ENCODE measurements at places on chromosomes 2 and 18.

- no peak for DNase-seq
These were observed 573.7 kb downstream of the ARHGAP15 start for GRCh38 chr2:143702931-143703330.

DNA sequence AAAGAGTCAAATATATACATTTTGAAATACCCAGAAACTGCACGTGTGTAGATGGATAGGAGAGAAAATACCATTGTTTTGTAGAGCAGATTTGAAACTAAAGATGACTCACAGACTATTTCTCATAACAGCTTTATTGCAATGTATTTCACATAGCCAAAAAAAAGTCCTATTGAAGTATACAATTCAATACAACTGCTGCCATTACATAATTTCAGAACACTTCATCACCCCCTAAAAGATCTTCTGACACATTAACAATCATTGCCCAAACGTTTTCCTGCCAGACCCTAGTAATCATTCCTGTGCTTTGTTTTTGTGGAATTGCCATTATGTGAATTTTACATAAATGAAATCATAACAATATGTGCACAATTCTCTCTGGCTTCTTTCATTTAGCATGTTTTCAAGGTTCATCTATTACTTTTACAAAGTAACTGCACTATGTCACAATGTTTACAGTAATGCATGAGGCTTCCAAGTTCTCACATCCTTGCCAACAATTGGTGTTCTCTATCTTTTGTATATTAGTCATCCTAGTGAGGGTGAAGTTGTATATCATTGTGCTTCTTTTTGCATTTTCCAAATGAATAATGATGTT lies 378.6 kb upstream of the CWC22 start:
- DNase-seq = peak; percentile 12

- no peak for DNase-seq
These were observed 60.6 kb upstream of the CUL3 start for GRCh38 chr2:224645722-224646121.

DNA sequence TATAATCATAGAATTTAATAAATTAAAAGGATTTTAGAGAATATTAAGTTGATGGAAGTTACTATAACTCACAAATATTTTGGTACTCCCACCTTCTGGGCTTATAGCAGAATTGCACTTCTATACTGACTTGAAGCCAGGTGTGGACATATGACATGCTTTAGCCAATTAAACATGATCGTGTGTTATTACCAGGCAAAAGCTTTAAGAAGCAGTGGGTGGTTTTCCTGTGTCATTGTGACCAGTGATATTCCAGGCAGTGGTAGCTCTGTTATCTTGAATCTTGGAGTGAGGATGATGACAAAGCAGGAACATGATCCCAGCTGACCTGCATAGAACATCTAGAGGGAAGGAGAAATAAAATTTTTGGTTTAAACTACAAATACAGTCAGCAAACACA lies 370.9 kb upstream of the ZEB2 start:
- peak; percentile 34 for DNase-seq

DNA sequence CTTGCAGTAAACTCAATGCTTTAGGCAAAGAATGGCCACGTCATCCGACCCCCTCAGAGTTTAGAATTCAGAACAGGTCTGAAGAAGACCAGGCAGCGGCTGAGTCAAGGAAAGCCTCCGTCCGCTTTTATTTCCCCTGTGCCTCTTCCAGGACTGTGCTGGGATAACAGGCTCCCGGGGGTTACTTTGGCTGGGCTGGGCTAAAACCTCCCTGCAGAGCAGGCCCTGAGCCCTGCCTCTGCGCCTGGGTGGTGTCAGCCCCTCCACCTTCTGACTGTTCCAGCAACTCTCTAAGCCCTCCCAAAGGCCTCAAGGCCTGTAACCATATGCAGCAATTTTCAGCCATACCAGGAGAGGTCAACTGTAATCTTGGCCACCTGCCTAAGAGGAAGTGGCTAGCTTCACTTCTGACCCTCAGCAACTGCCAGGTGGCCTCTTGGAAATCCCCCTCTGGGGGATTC lies 166.5 kb downstream of the RPIA start:
- no peak for DNase-seq

- no peak for DNase-seq
These were observed 289.8 kb upstream of the EPAS1 start for GRCh38 chr2:46007412-46007811.

- DNase-seq = no peak
These were observed 31.5 kb downstream of the ROCK2 start for GRCh38 chr2:11312770-11313471.

GRCh38 chr2:112481528-112482233 lies at the start of gene TTL:
TTL (plus strand) TSS chr2:112482156; CDS start chr2:112482345, 189 bp downstream.
- DNase-seq = peak; percentile 69

DNA sequence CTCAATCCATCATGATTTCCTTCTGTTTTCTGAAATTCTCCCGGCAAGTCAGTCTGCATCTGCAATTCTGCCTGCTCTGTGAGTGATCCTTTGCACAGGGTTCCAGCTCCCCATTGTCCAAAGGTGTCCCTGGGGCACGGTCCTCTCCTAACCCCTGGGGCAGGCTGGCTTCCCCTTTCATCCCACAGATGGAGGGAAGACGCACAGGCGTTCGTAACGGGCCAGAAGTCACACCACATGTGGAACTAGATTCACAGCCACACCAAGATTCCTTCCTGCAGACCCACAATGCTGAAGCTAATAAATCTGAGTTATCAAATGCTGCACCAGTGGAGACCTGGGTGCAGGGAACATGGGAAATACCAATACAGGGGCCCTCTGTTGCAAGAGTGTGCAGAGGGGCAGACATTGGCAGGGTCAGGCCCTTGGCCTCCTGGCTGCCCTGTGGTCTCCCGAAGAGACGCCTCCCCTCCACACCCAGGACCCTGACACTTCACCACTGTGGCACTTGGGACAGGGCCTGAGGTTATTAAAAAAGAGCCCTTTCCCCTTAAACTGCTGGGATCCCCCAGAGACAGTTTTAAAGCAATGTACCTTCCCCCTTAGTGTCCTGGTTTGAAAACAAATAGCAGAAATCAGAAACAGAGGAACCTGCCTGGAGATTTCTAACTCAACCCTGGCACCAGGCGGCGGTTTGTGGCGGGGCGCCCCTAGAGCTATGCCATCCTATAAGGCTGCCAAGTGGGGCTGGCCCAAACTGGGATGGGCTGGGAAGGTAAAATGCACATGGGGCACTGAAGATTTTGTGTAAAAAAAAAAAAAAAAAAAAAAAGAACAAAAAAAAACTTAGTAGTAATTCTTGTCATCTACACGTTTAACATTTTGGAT lies 15.4 kb downstream of the ZNF516 start:
- no peak for DNase-seq

- peak; percentile 79 for DNase-seq
These were observed 133.7 kb downstream of the RHBDD1 start for GRCh38 chr2:226969417-226970080.

All from fibroblast of skin of scalp (primary cell).